Activated T-helper 1 cell treated with Interleukin-2 at 50 U/mL for 16 hours (primary cell): ENCODE measurements at places on chromosomes 16 and 17.

DNA sequence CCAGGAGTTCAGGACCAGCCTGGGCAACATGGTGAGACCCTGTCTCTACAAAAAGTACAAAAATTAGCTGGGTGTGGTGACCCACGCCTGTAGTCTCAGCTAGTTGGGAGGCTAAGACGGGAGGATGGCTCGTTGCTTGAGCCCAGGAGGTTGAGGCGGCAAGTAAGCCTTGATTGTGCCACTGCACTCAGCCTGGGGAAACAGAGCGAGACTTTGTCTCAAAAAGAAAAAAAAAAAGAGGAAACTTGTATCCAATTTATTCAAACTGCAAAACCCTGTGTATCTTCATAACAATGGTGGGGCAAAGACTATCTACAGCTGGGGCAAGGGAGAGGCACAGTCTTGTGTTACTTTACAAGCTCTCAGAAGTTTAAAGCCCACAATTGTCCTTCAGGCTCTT, 21.5 kb downstream of the GRB7 start:
- no peak for DNase-seq

DNA sequence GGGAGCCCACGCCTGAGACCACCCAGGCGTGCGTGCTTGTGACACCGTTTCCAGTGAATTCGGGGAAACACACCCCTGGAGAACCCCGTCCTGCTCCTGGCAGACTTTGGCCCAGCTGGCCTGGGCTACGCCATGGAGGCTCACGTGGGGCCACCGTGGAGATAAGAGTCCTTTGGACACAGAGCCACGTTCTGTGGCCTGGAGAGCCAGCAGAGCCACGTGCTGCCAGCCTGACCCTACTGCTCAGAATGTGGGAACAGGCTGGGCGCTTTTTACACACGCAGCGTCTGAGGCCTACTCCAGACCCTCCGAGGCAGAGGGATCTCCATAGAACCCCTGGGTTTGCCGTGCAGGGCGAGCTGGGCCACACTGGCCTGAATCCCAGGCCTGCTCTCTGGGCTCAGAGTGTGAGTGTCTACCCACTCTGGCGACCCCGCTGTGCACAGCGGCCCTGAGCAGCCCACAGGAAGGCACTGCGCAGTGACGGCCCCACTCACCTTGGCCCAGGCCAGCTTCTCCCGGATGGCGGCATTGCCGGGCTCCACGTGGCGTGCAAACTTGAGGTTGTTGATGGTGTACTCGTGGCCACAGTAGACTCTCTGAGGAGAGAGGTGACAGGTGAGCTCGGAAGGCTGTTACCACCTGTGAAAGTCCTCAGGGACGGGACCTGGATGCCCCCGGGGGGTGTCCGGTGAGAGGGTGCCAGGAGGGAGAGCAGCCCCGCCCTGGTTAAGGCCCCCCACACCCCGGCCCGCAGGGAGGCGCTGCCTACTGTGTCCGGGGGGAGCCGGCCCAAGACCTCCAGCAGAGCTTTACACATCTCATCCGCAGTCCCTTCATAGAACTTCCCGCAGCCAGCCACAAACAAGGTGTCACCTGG, 10.0 kb downstream of the HAGH start:
- no peak for DNase-seq

GRCh38 chr16:83666449-83666848, 141.3 kb upstream of the HSBP1 start:
- no peak for DNase-seq

- no peak for DNase-seq
These were observed 225.4 kb downstream of the SEC14L1 start for GRCh38 chr17:77366206-77366557.

- no peak for DNase-seq
These were observed 29.4 kb downstream of the CACNA1H start for GRCh38 chr16:1182316-1182671.

GRCh38 chr17:16106161-16106891, 106.7 kb downstream of the TTC19 start:
- no peak for DNase-seq

- DNase-seq: no peak
These were observed 64.0 kb downstream of the MYO18A start for GRCh38 chr17:29115961-29116803.

DNA sequence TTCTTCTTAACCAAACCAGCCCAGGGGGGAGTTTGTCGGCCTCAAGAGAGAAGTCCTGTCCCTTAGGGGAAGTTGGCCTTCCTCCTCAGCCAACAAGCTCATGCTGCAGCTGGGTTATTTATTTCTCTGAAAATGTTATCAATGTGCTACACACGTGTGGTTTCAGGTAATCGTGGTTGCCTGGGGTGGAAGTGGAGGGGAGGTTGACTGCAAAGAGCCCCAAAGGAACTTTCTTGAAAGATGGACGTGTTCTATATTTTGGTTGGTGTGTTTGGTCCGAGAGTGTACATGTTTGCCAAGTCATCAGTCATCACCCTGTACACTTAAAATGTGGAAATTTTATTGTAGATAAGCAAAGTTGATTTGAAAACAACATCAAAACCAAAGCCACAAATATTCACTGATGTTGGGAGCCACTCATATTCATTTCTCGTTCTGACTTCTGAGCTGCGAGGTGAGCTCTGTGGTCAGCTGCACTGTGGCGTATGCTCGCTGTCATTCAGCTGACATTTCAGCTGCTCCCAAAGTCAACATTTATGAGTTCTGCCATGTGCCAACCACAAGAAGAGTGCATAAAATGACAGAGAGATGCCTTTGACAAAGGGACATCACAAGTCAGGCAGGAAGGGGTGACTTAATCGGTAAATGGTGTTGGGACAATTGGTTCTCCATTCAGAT, 26.5 kb upstream of the ADGRG1 start:
- DNase-seq: no peak

DNA sequence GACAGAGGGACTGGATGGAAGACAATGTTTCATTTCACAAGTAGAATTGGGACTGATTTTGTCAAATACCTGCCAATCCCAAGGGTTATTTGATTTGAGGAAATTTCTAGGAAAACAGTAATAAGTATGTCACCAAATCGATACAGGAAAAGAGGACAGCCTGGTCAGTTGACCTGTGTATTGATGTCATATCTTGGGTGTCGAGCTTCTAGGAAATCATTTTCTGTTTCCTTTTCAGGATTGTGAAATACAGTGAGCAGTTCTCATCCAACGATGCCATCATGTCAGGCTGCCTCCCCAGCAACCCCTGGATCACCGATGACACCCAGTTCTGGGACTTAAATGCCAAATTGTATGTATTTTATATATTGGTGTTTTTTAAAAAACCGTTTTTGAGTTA, 56.1 kb downstream of the RGS9 start:
- no peak for DNase-seq

- DNase-seq: no peak
These were observed 14.5 kb downstream of the SPIRE2 start for GRCh38 chr16:89842471-89843408.

DNA sequence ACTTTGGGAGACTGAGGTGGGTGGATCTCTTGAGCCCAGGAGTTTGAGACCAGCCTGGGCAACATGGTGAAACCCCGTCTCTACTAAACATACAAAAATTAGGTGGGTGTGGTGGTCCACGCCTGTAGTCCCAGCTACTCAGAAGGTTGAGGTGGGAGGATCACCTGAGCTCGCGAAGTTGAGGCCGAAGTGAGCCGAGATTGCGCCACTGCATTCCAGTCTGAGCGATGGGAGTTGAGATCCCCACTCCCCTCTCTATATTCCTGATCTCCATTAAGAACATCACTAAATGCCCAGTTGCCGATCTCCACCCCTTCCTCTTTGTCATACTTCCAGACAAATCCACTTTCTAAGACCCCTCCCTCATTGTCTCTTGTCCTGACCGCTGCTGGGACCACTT, 24.3 kb upstream of the ZNF652 start:
- DNase-seq: no peak

GRCh38 chr17:56785997-56786680, 47.6 kb downstream of the C17orf67 start:
- DNase-seq: no peak
